Muscle of arm (tissue), 14 donors: ENCODE measurements at places on chromosomes 1 and 21. TPM values are rescaled to one million over a fixed set of nuclear protein-coding genes. Genes with fewer than 3 reads are reported as not detected.

EXTL1 gene
- polyA plus RNA-seq, result 2.3 TPM

- DNase-seq, result peak; percentile 44
Observed at GRCh38 chr1:157969697-157970485, 23.6 kb upstream of the KIRREL1 start.

GRCh38 chr1:180310095-180310494 is 80.0 kb downstream of the LHX4 start:
- DNase-seq, result no peak

GRCh38 chr1:111851552-111851951 is 95.9 kb downstream of the DDX20 start:
- DNase-seq, result no peak
